ENCODE measurements at places on chromosomes 7 and 10.

GRCh38 chr7:360454-361100 is 70.6 kb downstream of the FOXL3 start:
- DNase-seq: no peak

DNA sequence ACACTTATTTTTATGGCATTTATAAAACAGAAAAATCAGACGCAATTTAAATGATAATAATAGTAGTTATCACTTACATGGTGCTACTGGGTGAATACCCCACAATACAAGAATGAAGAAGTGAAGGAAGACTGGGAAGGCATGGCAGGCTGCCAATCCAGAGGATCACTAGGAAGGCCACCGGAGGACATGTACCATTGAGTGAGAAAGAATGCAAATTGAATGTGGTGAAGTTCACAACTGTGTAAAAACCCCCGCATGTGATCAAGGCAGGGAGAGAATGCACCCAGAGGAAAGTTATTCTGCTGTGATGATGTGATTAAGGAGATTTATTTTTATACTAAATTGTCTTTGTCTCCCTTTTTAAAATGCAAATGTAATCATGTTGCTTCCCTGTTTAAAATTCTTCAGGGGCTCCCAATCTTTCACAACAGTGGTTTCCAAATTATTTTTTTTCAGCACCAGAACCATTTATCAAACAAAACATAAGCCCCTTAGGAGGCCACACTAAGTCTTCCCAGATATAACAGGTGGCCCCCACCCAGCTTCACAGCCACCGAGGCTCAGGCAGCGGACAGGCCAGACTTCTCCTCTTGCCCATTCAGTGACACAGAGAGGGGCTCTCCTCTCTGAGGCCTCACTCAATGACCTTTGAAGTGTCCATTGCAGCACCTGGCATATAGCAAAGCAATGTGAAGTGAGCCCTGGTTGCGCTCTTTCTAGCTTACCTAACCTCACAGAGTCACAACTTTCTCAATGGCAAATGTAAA is 59.6 kb downstream of the FRMPD2 start:
- no peak for DNase-seq

DNA sequence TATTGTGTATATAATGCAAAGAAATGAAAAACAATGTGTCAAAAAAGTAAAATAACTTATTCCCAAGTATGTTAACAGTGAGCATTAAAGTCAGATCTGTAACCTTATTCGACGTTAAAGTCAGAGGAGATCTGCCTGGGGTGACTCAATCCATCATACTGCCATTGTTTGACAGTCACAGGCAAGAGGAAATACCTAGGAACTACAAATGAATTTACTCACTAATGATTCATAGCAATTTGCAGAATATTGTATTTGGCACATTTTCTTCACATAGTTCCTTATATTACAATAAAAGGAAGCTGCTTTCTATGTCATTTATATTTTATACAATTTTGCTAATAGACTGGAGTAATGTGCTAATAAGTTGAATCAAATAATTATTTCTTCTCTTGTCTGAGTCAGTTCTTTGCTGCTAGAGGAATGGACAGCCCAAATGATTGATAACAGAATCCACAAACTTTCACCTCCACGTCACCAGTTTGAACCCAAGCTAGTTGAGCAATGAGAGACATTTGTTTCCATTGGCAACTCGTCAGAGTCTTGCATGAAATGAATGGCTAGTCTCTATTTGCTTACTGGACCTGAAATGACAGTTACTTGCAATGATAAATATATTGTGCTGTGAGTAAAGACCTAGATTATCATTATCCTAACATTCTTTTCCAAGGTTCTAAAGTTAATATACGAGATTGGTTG is 48.5 kb upstream of the TMEM106B start:
- DNase-seq: no peak

- no peak for DNase-seq
Measured at GRCh38 chr10:13331646-13332045, 16.4 kb downstream of the SEPHS1 start.

- no peak for DNase-seq
Measured at GRCh38 chr7:43572516-43573049, 10.3 kb upstream of the STK17A start.

GRCh38 chr7:43123457-43123856 is 11.0 kb downstream of the HECW1 start:
- no peak for DNase-seq

DNA sequence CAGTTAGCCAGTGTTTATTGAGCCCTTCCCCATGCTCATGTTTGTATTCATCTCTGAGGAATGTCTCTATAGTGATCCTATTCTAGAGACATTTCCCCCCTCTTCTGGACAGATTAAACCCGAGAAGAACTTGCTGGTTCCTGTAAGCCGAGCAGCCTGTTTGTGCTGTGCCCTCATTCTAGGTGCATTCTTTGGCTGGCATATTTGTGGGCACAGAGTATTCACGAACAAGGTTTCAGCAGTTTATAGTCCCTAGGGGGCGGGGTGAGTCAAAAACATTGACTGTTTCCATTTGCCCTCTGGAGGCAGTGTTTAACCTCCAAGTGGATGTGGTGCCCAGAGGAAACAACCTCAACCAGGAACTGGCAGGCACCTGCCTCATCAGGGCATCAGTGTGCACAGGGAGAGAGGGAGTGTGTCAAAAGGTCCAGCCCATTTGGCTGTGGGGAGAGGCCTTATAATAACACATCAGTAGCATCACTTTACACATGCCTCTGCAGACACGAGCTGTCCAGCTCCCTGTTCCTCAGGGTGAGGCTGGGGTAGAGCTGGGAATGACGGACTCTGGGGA is 273.3 kb upstream of the LRGUK start:
- peak; percentile 21 for DNase-seq

DNA sequence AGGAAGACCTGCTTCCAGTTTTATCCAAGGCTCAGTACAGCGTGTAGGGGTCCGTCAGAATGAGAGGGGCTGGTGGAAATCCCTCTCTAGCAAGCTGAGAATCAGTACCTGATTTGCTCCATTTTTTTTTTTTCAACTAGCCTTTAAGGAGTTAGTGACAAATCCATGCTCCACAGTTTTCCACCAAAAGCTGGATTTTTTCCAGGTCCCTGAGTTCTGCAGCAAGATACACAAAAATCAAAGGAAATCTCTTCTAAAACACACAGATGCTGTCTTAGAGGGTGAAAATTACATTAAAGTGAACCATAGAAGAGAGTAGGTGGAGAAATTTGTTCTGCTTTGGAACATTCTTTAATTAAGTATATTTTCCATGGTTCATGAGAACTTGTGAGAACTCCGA is 30.4 kb downstream of the MDFIC start:
- DNase-seq: no peak

GRCh38 chr7:150398108-150398964 is 19.2 kb downstream of the ZNF775 start:
- DNase-seq: no peak

- DNase-seq: no peak
Measured at GRCh38 chr7:22296265-22296566, 60.7 kb downstream of the RAPGEF5 start.

- no peak for DNase-seq
Measured at GRCh38 chr7:91137788-91138368, 126.4 kb upstream of the FZD1 start.

DNA sequence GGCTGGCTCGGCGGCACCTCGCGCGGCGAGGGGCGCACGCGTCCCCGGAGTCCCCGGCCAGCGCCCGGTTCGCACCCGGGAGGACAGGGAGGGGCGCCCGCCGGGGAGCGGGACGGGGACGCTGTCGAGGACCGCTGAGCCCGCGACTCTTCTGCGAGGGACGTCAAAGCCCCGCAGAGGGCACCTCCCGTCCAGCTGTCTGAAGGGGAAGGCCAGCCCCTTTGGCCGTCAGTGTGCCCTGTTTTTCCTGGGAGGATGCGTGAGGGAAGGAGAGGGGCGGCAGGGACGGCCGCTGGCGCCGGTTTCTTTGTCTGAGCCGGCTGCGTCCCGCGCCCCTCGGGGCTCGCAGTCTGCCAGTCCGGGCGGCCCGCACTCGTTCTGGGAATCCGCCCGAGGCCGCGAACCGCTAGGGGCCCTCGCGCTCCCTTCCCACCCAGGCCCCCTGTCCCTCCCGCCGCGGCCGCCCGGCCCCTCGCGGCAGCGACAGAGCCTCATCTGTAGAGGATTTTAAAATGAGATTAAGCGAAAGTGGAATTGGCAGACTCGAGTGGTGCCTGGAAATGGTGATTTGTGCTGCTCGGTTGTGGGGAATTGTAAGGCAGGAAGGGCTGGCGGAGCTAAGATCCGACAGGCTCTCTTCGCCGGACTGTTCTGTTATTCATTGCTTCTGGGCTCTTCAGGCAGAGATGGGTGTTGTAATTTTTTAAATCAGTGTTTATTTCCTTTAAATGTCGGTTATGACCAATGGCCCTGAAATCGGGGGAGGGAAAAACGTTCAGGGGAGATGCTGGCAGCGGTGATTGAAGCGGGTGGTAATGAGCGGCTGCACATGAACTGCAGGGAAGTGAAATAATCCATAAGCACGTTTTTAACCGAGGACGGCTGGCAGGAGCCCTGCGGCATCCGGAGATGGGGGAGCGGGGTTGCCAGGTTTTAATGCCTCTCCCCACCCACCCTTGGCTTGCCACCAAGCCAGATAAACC is 618 bp upstream of the RELN start:
- no peak for DNase-seq

DNA sequence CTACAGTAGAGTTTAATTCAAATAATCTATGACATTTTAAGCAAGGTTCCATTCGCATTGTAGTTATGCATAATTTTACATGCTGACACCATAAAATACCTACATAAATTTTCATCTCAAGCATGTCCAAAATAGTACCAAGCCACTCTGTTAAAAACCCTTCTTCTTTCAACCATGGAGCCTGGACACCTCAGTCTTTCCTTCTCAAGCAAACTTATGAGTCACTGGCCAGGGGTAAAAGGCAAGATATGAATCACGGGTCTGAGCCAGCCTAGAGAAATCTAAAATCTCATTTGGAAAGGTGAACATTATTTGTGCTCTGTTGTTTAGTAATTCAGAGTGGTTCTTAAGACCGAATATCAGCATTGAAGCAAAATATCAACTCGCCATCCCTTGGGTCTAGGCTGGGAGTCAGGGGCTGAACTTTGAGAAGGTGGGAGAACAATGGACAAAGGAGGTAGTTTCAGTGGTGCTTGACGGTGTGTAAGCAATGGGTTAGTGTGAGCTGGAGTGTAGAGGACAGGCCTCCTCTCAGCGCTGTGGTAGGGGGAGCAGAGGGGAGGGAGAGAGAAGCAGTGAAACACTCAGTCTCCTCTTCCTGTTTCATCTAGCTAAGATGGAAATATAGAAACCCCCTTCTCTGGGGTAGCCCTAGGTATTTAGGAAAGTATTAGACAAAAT is 19.1 kb upstream of the GPAM start:
- no peak for DNase-seq

DNA sequence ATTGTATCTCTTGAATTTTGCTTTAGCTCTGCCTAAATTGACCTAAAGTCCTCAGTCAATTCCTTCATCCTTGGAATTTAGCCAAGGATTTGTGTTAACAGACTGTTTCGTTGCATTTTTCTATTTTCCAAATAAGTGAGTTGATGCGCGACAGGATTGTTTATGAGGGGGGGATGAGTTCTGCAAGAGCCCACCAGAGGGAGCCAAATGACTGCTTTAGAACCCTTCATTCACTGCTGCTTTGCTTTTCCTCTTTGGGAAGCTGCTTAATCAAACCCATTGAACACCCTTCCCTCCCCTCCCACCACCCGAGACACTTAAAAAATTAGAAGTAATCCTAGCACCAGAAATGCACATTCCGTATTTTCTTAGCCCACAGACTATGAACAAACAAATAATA is 33.7 kb upstream of the PTF1A start:
- DNase-seq: no peak

DNA sequence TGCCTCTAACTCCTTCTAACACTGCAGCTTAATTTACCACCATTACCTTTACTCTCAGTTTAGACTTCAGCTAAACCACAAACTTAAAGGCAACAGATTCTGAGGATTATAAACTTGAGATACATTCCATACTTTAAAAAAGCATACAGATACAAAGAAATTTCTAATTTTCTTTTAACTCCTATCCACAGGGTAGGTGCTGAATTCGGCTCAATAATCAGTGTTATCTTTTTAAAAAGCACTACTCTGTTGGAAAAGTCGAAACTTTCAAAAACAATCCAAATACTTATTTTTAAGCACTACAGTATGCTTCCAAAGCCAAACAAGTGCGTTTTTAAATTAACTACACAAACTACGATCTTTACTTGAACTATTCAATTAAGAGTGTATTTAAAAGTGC is 1.0 kb downstream of the SMNDC1 start:
- no peak for DNase-seq

DNA sequence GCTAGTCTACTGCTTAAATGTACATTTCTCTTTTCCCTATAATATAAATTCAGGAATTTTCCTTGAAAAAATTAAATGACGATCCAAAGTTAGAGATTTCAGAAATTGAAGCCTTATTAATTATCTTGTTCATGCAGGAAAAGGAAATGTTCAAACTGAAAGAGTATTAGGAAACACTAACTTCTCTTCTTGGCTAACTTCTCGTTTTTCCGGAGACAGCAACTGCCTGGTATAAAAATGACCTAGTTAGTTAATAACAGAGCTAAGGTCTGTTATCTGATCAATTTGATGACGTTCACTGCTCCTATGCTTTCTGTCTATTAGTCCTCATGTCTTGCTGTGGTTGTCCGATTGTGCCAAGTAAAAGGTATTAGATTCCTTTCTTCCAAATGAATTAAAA is 212.5 kb downstream of the DGKB start:
- DNase-seq: no peak

DNA sequence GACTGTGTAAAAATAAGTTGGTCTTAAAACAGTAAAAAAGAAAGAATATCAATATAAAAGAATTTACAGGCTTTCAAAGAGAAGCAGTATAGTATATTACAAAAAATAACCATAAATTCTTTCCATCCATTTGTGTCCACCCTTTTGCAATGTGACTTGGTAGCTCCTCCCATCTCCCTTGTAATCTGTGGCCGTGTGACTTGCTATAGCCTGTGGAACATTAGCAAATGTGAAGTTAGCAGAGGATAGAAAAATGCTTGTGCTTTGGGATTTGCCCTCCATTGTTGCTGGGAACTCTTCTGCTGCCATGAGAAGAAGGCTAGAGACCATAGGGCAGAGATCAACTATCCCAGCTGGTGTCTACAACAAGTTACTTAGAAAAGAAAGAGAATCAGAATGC is 30.2 kb downstream of the KLHL7 start:
- DNase-seq: no peak

GRCh38 chr10:21728618-21729017 is 194.6 kb downstream of the MLLT10 start:
- no peak for DNase-seq

GRCh38 chr7:104758504-104758903 is 255.5 kb upstream of the KMT2E start:
- DNase-seq: no peak

DNA sequence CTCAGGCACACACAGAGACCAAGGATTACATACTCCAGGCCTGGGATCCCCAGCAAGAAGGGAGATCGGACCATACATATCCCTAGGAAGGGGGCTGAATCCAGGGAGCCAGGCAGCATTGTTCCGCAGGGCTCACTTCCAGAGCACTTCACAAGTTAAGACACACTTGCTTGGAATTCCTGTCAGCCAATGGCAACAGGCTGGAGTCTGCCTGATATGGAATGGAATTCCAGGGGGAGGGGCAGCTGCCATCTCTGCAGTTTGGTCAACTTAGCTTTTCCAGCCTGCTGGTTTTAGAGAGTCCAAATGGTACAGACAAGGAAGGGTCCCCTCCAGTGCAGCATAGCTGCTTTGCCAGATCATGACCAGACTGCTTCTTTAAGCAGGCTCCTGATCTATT is 290.0 kb upstream of the GLI3 start:
- no peak for DNase-seq

Measured in H1 (cell line).